ENCODE measurements at places on chromosomes 16 and 17.
A peak's percentile ranks its signal among the peaks of the same experiment; 100 is the strongest.

- DNase-seq, result no peak
These were observed 80.6 kb downstream of the NETO2 start for GRCh38 chr16:47063011-47063724.

GRCh38 chr16:81614654-81615359, 164.3 kb upstream of the PLCG2 start:
- DNase-seq, result no peak

DNA sequence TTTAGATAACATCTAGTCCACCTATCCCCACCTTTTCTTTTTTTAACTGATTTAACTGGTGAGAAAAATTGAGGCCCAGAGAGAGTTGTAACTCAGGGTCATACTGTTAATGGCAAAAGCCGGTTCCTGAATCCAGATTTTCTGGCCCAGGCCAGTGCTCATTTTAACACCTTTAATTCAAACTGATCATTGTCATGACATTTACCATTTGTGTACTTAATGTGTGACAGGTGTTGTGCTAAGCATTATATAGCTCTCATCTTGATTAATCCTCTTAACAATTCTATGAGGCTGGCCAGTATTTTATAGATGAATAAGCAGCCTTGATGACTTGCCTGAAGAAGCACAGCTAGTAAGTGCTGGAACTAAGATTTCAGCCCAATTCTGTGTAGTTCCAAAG, 14.4 kb downstream of the RHOT1 start:
- DNase-seq, result no peak

DNA sequence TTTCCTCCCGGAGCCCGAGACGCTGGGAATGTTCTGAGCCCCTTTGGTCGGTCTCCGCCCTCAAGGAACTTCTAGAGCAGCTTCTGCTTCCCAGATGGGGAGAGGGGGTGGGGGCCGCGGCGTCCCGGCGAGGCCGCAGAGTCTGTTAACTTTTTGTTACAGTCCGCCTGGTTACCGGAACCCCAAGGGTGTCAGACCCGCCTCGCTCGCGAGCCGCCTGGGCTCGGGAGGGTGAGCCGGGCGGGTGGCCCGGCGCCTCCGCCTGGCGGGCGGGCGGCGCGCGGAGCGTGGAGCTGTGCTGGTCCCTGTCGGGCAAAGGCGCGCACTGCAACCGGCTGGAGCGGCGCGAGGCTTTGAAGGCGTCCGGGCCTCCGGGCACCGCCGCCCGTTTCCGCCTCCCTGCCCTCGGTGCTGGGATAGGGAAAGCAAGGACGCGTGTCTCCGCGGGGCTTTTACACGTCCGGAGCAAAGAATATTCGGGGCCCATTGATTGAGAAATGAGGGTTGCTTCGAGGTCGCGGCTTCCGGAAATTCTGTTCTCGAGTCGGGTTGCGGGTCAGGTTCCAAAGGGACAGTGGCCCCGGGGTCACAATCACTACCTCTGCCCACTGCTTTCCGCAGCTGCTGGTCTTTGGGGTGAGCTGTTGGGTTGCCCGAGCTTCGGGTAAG, 1.7 kb downstream of the HS3ST3B1 start:
- DNase-seq, result peak; percentile 83

- no peak for DNase-seq
These were observed 161.3 kb downstream of the AATF start for GRCh38 chr17:37109731-37110710.

GRCh38 chr16:87063543-87063942, 253.6 kb downstream of the C16orf95 start:
- DNase-seq, result no peak

DNA sequence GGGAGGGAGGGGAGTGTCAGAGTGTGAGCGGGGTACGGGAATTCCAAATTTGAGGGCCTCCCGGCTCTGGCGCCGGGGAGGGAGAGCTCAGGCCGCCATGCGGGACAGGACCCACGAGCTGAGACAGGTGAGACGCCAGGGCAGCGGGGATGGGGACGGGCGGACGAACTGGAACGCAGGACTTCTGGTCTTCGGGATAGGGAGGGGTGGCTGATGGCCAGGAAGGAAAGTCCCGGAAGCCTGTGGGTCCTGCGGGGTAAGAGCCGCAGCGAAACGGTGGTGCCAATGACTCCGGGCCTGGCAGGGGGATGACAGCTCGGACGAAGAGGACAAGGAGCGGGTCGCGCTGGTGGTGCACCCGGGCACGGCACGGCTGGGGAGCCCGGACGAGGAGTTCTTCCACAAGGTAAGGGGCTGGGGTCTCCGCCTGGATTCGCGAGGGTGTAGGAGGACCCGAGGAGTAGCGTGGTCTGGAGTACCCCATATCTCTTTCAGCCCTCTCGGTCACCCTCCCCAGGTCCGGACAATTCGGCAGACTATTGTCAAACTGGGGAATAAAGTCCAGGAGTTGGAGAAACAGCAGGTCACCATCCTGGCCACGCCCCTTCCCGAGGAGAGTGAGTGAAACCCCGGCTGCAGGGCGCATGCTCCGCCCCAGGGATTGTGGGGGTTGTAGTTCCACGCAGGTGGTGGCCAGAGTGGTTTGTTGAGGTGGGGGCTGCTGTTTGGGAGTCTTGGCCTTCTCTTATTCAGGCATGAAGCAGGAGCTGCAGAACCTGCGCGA, 543 bp downstream of the STX4 start:
- DNase-seq, result peak; percentile 83

DNA sequence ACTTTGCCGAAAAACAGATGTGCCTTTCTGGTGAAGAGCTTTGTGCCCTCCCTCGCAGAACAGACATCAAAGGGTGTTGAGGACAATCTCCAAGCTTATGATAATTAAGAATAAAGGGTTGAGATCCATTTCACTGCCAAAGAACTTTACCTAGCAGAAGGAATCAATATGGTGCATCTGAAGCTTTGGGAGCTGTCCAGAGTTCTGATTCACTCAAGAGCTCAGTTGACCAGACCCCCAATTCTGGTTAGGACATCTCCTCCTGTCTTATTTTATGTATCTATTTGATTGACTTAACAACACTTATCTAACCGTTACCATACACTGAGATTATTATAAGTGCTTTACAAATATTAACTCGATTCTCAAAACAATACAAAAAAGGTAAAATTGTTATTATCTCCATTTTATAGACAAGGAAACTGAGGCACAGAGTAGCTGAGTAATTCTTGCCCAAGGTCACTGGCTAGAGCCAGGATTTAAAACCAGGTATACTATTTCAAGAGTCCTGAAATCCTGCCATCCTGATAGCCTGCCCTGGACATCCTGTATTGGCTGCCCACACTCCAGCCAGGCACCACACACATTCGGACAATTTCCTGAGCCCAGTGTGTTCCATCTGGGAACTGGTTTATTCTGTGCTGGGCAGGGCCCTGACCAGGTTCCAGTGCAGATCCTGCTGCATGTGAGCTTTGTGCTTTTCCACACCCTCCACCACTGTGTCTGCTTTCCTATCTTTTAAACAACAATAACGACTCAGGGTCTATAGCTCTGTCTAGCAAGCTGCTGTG, 29.8 kb downstream of the PITPNM3 start:
- no peak for DNase-seq

DNA sequence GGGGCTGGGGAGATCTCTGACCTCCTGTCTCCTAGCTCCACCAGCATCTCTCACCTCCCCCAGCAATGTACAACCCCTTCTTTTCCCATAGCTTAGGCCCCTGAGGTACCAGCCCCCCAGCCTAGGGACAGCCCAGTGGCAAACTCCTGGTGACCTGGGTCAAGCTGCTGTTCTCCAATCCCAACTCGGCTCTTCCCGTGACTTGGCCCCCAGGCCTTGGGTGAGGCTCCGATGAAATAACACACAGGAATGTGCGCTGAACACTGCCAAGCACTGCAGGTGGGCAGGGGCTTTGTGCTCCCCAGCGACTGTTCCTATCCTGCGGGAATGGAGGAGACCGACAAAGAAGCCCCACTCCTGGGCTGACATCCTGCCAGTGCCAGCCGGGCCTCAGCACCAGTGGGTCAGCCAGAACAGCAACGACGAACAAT, 63.7 kb upstream of the AMZ2 start:
- DNase-seq, result no peak

GRCh38 chr16:66378741-66379570, 12.5 kb downstream of the CDH5 start:
- no peak for DNase-seq

DNA sequence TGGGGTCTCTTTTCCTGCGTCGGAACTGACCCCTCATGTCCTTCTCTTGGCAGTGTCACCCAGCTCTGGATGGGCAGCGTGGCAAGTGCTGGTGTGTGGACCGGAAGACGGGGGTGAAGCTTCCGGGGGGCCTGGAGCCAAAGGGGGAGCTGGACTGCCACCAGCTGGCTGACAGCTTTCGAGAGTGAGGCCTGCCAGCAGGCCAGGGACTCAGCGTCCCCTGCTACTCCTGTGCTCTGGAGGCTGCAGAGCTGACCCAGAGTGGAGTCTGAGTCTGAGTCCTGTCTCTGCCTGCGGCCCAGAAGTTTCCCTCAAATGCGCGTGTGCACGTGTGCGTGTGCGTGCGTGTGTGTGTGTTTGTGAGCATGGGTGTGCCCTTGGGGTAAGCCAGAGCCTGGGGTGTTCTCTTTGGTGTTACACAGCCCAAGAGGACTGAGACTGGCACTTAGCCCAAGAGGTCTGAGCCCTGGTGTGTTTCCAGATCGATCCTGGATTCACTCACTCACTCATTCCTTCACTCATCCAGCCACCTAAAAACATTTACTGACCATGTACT, 13.2 kb downstream of the IGFBP4 start:
- no peak for DNase-seq

- no peak for DNase-seq
These were observed at the start of gene TMED6 for GRCh38 chr16:69351309-69352027. TSS of gene TMED6 (minus strand) at chr16:69351786. CDS start at chr16:69351753, 33 bp downstream.

DNA sequence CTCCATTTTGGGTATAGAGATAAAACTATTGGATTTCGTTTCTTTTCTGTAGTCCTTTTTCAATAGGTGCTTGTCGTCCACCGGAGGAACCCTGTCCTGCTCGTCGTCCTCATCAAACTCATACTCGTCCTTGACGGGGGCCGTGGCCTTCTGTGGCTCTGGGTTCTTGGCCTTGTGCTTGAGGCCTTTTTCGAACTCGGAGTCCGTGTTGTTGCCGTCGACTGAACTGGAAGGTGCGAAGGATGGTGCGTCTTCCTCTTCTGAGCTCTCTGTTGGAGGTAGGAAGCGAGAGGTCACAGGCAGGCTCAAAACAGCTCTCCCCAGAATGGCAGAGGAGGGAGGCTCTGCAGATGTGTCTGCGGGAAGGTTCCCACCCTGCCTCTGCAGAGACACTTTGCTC, 67.9 kb downstream of the ZNF778 start:
- DNase-seq, result no peak

GRCh38 chr16:12267491-12267890, 291.0 kb downstream of the SNX29 start:
- DNase-seq, result no peak

GRCh38 chr16:89544713-89545043, 15.8 kb upstream of the RPL13 start:
- no peak for DNase-seq
